Fibroblast of skin of scalp (primary cell): ENCODE measurements at places on chromosomes 2 and 18.

DNA sequence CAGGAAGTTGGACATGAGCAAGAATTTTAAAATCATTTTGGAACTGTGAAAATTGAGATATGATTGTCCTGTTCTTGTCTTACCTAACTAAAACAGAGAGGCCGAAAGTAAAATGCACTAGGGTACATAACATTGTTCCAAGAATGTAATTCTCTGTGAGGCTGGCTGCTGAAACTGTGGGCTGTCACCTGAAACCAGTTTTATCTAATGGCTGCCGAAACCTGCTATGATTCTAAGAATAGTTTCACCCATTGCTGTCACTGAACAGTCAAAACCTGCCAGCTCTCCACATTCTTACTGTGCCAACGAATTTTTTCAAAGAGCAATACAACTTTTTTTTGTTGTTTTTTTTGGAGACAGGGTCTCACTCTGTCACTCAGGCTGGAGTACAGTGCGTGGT lies 119.3 kb upstream of the ZSWIM2 start:
- no peak for DNase-seq

DNA sequence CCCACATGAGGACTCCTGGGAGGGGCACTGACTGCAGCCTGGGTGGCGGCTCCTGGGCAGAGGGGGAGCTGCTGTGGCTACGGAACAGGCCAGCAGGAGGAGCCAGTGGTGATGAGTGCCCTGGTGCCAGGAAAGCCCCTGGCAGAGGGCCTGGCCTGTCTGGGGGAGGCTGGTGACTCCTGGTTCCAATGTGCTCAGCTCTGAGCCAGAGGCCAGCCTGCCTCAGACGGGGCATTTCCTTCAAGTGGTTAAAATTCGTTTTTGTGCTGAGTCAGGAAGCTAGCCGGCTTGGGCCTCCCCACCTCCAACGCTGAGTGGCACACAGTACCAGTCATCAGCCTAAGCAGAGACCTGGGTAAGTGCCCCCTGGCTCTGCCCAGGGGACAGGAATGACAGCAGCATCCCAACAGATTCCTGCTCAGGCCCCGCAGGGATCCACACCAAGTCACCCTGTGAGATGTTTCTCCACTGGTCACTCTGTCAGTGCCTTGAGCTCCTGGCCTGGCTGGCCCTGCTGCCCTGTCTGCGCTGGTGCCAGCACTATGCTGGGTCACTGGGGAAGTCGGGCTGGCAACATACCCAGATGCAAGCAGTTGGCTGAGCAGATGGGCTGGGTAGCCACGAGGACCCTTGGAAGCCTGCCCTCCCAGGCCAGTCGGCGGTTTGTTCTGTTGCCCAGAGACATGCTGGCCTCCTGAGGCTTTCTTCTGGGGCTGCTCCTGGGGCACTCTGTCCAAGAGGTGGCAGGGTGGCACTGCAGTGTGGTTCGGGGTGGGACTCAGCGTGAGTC lies 7.1 kb upstream of the KLF11 start:
- peak; percentile 59 for DNase-seq

GRCh38 chr2:240233885-240234502 lies 93.5 kb upstream of the OTOS start:
- no peak for DNase-seq

- DNase-seq: no peak
Observed at GRCh38 chr18:48116873-48117630, 186.6 kb upstream of the SMAD2 start.

- DNase-seq: peak; percentile 44
Observed at GRCh38 chr2:119468154-119468955, 36.7 kb downstream of the TMEM37 start.
